ENCODE measurements at places on chromosomes 13 and 19.

DNA sequence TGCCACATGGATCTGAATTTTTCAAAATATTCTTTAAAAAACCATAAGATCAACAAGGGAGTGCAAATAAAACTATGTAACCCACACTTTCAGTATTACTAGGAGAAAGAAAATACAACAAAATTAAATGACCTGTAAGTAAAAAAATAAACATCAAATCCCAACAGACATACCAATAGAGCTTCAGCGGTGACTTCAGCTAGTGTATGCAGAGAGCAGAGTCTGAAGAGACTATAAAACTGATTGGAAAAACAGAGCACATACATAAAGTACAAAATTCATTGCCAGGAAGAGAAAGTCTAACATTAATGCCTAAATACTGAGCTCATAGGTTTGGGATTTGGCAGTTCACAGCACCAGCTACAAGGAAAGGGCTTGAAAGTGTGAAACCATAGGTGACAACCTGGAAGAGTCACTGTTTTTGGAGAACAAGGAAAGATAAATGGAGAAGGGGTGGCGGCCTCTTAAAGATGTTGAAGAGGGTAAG, 291.1 kb downstream of the LMO7 start:
- no peak for DNase-seq

- no peak for DNase-seq
These were observed 226.4 kb downstream of the COG6 start for GRCh38 chr13:39881887-39882286.

GRCh38 chr13:72151241-72151640, 284.2 kb upstream of the DACH1 start:
- no peak for DNase-seq

DNA sequence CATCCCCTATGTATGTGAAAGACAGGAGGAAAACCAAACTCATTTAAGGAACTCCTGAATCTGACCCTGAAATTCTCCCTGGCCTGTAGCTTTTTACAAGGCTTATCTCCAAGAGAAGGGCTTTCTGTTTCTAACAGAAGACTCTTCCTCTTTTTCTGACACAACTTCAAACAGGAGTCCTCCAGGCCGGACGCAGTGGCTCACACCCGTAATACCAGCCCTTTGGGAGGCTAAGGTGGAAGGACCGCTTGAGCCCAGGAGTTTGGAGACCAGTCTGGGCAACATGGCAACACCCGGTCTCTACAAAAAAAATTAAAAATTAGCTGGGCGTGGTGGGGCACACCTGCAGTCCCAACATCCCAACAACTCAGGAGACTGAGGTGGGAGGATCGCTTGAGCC, 41.9 kb downstream of the CARS2 start:
- no peak for DNase-seq

GRCh38 chr19:30593975-30594745, 222.0 kb downstream of the ZNF536 start:
- no peak for DNase-seq
